ENCODE measurements at places on chromosomes 6 and 20.

DNA sequence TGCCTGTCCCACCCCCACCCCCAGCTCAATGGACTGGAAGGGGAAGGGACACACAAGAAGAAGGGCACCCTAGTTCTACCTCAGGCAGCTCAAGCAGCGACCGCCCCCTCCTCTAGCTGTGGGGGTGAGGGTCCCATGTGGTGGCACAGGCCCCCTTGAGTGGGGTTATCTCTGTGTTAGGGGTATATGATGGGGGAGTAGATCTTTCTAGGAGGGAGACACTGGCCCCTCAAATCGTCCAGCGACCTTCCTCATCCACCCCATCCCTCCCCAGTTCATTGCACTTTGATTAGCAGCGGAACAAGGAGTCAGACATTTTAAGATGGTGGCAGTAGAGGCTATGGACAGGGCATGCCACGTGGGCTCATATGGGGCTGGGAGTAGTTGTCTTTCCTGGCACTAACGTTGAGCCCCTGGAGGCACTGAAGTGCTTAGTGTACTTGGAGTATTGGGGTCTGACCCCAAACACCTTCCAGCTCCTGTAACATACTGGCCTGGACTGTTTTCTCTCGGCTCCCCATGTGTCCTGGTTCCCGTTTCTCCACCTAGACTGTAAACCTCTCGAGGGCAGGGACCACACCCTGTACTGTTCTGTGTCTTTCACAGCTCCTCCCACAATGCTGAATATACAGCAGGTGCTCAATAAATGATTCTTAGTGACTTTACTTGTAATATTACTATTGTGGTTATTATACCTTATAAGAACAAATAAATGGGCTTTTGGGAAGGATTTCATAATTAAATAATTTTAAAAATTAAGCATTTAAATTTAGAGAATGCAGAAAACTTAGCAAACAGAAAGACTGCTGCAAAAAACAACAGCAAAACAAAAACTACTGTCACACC is 8.4 kb downstream of the CDKN1A start:
- no peak for DNase-seq

DNA sequence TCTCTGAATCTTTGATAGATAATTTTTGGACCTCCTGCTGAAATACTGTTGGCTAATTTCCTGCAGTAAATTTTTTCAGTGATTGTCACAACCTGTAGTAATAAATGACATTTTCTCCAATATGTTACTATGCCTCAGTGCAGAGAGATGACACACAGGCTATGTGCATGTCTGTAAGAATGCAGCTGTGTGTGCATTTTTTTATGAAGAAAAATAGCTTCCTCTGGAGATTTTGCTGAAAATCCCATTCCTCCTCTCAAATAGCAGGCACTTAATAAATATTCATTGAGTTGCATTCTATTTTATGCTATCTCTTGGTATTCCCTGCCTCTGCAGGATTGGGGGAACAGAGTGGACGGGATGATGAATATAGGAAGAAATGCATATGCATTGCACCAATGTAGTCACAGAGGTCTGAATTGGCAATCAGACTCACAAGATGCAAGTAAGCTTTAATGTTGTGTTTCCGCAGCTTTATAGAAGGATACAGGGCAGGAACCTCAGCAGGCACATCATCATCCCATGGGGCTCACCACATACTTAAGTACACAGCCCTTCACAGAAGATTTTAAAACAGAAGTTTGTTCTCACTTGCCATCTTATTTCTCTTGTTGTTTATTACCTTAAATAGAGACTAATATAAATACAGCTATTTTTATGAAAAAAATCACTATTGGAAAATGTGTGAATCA is 474.7 kb downstream of the EPM2A start:
- no peak for DNase-seq

GRCh38 chr20:13486694-13487093 is 152.0 kb downstream of the TASP1 start:
- no peak for DNase-seq

DNA sequence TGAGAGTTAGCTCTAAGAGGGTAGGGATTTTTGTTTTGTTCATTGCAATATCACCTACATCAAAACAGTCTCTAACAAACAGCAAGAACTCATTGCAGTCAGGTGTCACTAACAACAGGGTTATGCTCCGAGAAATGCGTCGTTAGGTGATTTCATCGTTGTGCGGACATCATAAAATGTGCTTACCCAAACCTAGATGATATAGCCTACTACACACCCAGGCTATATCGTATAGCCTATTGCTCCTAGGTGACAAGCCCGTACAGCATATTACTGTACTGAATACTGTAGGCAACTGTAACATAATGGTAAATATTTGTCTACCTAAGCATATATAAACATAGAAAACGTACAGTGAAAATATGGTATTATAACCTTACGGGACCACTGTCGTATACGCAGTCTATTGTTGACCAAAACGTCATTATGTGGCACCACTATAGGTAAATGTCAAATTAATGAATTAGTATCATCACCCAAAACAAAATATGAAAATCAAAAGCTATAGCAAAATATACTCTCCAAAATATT is 49.9 kb upstream of the TAB2 start:
- DNase-seq: no peak

DNA sequence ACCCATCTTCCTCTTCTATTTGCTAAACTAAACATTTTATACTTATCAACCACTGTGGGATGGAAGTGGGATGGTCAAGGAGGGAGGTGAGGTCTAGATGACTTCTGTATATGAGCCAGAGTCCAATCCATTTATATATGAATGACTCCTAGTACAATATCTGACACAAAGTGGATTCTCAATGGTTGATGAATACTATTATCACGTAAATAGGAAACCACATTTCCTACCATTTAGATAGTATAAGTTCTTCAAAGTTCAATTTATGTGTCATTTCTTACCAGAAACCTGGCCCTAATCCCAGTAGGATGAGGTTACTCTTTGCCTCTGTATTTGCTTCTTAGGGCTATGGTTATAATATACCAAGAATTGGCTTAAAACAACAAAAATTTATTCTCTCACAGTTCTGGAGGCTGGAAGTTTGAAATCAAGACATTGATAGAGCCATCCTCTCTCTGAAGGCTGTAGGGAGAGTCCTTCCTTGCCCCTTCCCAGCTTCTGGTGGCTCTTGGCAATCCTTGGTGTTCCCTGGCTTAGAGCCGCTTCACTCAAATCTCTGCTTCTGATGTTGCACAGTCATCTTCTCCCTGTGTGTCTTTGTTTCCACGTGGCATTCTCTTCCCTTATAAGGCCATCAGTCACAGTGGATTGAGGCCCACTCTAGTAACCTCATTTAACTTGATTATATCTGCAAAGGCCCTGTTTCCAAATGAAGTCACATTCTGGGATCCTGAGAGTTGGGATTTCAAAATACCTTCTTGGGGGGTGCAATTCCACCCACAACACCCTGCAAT is 41.0 kb upstream of the RAB23 start:
- no peak for DNase-seq

DNA sequence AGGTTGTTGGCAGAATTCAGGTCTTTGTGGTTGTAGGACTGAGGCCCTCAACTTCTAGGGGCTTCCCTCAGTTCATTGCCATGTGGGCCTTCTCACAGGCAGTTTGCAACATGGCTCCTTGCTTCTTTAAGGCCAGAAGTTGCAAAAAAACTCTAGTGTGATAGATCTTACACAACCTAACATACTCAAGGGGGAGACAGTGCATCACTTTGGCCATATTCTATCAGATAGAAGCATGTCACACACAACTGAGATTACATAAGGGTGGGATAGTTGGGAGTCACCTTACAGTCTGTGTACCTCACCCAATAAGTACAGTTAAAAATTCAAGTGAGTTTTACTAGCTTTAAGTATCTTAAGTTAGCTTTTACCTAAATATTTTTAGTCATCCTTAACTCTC is 1.6 kb downstream of the SIRPD start:
- no peak for DNase-seq

GRCh38 chr6:33249732-33250630 is 21.7 kb downstream of the VPS52 start:
- no peak for DNase-seq
